NCI-H1694 treated with DMSO at 0.1 percent for 48 hours (cell line): ENCODE measurements at places on chromosomes 12 and 14.

- DNase-seq = no peak
These were observed 271.6 kb upstream of the PLEKHG7 start for GRCh38 chr12:92431146-92431545.

DNA sequence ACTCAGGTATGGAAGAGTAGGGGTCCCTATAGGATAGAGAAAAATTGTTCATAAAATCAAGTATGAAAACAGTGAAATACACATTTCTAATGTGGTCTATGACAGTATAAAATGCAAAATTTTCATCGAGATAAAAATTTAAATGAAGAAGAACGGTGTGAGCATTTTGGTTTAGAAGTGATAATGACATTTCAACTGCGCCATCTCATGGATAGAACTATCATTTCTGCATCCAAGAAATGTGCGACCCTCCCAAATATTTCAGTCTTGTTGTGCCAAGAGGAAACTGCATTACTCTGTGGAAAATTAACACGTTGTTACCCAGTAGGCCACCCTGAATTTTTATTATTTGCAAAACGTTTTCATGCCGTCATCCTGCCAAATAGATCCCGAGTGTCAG, 108.8 kb downstream of the CRACR2A start:
- peak; percentile 71 for DNase-seq

DNA sequence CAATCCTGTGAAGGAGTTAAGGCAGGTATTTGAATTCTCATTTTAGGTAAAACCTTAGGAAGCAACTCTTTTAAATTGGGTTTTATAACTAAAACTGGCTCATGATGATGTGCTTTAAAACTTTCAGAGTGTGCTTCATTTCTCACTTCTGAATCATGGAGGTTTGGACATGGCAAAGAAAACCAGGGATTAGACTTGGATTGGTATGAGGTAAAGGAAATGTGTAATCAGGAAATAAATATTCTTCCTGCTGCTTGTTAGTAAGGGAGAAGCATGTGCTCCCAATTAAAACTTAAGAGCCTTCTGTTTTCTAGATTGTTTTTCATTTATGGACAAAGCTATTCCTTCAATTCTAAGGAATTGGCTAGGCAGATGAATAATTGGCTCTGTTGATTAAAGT, 57.4 kb downstream of the FBXO33 start:
- no peak for DNase-seq

DNA sequence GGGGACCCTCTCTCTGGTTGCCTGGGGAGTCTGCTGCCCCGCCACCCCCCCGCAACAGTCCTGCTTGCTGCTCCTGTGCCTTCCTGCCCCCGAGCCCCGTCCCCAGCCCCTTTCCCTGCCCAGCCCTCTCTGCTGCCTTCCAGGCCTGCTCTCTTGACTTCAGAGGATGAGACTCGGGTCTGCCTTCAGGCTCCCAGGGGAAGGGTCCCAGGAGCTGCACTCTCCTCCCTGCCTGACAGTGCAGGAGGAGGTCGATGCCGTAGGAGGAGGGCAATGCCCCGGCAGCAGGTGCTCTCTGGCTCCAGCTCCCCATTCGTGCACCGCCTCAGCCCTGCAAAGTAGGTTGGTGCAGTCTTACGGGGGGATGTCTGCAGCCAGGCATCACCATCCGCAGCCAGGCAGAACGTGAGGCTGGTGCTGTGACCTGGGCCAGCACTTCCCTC, 185.1 kb upstream of the C14orf180 start:
- no peak for DNase-seq

DNA sequence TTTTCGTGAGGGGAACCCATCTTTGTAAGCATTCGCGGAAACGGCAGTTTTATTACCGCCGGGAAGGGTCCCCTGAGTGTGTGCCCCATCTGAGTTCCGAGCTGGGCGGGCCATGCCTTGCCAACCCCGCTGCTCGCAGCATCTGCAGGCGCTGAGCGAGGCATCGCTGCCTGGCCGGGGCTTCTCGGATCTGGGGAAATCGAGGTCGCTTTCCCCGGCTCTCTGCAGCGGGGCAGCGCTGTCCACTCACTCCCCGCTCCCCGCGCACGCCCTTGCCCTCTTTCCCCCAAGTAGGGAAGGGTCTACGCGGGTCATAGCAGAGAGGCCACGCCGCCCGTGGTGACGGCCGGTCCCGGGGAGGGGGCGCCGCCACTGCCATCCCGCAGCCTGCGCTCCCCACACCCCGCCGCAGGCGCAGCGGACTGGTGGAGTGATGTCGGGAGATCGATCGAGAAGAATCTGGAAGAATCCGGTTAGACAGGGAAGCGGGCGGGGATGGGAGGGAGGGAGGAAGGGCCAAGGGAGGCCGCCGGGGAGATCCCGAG, 507 bp upstream of the FKBP4 start:
- DNase-seq = no peak

DNA sequence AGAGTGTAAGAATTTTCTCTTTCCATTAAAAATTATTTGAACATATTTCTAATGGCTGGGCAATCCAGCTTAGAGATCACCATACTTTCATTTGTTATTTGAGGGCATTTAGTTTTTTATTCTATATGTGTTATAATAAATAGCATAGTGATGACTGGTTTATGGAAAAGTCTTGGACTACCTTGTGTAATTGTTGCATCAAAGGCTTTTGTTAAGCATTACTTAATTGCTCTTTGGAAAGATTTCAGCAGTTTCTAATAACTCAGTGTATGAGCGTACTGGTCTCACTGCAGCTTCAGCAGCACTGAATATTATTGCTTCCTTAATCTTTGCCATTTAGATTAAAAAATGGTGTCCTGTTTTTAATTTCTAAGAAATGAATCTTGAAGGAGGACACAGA, 22.8 kb downstream of the TMEM19 start:
- DNase-seq = no peak

- no peak for DNase-seq
These were observed 47.1 kb downstream of the PTPRQ start for GRCh38 chr12:80491166-80491565.

DNA sequence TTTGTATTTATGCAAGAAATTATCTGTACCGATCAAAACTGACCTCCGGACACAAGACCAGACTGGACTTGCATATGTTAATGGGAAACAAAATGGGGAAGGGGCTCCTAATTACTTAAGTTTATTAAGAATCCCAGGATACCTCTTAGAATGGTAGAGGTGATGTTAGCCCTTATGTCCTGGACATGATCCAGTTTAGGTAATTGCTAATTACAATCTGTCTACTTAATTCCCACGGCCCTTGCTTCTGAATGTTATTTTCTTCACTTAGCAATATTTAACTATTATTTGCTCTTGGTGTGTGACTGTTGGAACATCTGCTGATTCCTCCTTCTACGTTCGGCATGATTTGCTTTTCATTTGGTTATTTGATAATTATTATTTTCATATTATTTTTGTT, 644.0 kb downstream of the DIO2 start:
- peak; percentile 74 for DNase-seq

- DNase-seq = no peak
These were observed 82.4 kb downstream of the ARL6IP4 start for GRCh38 chr12:123062681-123063486.

DNA sequence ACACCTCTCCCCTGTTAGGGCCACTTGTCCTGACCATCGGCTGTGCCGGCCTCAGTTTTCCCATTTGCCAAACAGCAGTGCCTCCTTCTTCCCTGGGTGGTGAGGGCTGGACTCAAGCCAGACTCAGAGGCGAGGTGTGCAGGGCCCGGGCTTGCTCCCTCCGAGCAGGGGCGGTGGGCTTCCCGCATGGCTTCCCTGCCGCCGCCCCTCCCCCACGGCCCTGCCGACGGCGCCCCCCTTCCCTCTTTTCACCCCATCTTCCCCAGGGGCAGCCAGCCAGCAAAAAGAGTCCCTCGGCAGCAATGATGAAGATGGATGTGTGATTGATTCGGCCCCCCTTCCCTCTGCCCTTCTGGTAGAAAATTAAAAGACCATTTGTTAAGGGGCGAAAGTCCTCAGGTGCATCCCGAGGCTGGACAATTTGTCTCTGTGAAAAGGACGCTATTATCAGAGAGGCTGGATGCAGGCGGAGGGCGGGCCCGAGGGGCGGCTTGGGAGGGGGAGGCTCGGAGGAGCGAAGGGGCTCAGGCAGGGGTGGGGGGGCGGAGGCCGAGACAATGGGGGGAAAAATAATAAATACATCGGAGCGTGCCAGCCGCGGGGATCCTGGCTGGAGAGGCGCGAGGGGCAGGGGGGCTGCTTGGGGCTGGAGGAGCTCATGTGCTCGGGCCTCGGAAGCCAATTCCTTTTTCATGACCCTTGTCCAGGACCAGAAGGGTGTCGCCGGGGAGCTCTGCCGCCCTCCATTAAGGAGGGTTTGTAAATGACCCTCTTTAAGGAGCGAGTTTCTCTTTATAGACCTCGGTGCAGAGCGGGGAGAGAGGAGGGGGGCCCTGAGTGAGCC, 48.0 kb upstream of the LHX5 start:
- DNase-seq = no peak

- no peak for DNase-seq
These were observed 96.1 kb downstream of the PPHLN1 start for GRCh38 chr12:42421844-42422779.
